NCI-H1048 (cell line): ENCODE measurements at places on chromosomes 5 and 9.
A peak's percentile ranks its signal among the peaks of the same experiment; 100 is the strongest.

DNA sequence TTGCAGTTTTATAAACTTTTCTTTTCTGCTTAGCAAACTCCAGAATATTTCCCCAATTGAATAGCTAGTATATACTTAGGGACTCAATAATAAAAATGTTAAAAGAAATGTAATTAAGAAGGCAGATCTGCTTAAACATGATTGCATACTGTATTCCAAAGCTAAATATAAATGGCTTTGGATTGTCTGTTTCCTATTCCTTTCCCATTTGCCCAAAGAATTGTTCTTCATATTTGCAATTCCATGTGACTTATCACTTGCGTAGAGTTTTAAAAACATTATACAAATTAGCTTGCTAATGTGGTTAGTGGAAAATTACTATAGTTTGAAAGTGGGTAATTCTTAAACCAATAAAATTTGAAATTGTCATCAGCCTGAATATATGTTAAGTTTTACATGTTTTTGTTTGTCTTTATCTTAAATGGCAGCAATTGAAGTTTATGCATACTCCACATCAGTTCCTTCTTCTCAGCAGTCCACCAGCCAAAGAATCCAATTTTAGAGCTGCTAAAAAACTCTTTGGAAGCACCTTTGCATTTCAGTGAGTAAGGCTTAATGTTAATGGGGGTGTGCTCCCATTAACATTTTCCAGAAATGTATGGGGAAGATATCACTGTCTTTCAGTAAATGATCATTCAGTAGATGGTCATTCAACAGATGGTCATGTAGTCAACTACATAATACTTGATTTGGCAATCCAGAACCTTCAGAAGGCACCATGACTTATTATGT is 161.2 kb downstream of the PARP8 start:
- DNase-seq, result no peak

DNA sequence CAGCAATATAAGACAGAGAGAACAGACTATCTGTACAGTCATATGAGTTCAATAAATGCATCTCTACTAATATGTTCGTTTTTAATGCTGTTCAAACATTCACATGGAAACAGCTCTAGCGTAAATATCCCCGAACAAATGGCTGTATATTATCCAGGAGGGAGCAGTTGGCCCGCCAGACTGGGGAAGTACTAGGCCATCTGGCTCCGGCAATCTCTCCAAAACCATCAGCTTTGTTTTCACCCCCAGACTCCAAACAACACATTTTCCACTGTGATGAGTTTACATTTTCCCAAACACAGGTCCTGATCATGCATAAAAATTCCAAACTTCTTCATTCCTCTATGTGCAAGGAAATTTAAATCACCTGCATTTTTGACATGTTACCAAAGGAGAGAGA is 8.7 kb downstream of the EBF1 start:
- no peak for DNase-seq

GRCh38 chr5:123156577-123157296 is 67.7 kb downstream of the PRDM6 start:
- DNase-seq, result no peak

GRCh38 chr5:147515269-147515668 is 5.4 kb upstream of the DPYSL3 start:
- no peak for DNase-seq

- DNase-seq, result no peak
These were observed 106.3 kb downstream of the TRIO start for GRCh38 chr5:14249258-14250082.

DNA sequence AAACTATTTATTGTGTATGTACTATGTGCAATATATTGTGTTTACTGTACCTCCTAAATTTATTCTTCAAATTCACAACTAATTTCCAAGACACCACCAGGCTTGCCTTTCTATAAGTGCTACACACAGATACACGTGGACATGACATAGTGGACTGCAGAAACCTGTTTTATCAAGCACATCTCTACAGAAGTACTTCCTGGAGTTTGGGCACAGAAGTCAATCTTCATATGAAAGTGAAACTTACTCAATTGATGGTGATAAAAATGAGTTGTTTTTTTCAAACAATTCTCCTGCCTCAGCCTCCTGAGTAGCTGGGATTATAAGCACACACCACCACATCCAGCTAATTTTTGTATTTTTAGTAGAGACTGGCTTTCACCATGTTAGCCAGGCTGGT is 57.6 kb downstream of the NLN start:
- DNase-seq, result no peak

- no peak for DNase-seq
These were observed 198.8 kb upstream of the EFNA5 start for GRCh38 chr5:107869438-107870115.

GRCh38 chr5:115457571-115457970 is 87.0 kb downstream of the FEM1C start:
- no peak for DNase-seq

- no peak for DNase-seq
These were observed 26.3 kb downstream of the PTGES2 start for GRCh38 chr9:128101231-128101661.

- DNase-seq, result no peak
These were observed 7.6 kb downstream of the ITK start for GRCh38 chr5:157188270-157188669.

- DNase-seq, result no peak
These were observed 8.1 kb downstream of the AK3 start for GRCh38 chr9:4732890-4733289.

DNA sequence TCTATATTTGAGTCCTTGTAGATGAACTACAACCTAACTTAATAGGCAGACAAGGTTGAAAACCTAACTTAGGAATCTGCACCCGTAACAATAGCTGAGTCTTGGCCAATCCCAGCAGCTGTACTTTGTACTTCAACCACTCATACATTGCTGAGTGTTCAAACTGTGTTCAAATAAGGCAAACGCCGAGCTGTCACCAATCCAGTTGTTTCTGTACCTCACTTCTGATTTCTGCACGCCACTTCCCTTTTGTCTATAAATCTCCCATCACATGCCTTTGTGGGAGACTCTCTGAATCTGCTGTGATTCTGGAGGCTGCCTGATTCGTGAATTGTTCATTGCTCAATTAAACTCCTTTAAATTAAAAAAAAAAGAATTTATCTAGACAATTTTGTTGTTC is 167.8 kb upstream of the TUT7 start:
- no peak for DNase-seq

GRCh38 chr9:77599492-77599891 is 48.6 kb downstream of the GNA14 start:
- DNase-seq, result no peak

- no peak for DNase-seq
These were observed 92.9 kb downstream of the RXRA start for GRCh38 chr9:134419000-134419683.

GRCh38 chr5:34611464-34612415 is 44.4 kb upstream of the RAI14 start:
- no peak for DNase-seq

- no peak for DNase-seq
These were observed 149.4 kb downstream of the GADD45G start for GRCh38 chr9:89754193-89754592.

- no peak for DNase-seq
These were observed 33.5 kb downstream of the SEMA4D start for GRCh38 chr9:89464300-89464901.

DNA sequence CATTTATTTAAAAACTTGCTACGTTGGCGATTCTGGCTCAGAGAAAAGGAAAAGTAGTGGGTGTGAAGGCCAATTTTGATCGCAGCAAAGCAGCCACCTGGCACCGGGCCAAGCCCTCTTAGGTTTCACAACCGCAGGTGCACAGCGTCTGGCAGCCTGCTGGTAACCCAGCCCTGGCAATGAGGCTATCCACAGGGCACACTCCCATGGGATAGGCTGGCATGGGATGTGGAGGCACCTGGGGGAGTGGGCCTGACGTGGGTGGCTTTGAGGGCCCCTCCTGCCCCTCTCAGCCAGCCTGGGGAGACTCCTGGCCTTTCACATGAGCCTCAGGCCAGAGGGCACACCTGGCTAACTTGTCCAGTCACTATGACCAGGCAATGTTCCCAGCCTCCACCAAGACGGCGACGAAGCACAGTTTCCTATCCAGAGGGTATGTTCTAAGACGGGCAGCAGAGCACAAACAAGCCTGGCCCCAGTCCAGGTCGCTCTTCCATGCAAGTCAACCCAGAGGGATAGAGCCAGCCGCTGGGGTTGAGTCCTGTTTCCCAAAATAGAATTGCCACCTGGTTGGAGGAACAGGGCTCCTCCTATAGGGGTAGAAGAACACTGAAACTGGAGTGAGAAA is 19.0 kb downstream of the CMBL start:
- DNase-seq, result peak; percentile 68

DNA sequence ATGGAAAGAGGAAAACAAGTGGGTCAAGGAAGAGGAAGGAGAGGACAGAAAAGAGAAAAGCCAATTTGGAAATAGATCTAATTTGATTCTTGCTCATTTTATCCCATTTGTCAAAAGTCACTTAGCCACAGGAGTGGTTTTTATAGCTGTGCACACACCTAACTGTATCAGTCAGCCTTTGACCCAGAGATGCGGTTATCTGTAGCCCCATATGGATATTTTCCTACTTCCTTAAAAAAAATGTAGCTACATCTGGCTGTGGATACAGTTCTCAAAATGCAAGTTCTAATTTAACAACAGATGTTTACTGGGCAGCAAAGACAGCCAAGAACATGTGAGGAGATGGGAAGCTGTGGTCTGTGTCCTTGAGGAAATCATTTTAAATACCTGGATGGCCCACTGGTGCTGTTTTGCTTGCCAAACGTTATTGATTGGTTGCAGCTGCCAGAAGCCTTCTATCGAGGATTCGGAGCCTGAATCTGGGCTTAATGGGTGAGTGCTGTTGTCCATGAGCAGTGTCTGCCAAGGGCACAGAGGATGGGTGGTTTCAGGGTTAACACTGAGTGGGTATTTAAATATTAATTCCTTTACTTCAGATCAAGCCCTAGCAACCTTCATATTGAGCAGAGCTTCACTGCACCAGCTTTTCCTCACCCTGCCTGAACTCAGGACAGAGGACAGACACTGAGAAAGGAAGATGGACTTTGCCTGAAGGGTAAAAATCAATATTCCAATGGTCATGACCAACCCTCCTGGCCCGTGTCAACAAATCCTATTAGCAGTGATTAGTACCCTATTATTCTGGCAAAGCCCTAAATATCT is 92.2 kb downstream of the APBA1 start:
- no peak for DNase-seq

- DNase-seq, result no peak
These were observed 7.8 kb upstream of the MSANTD3 start for GRCh38 chr9:100419166-100419565.

GRCh38 chr5:132096904-132097303 is 23.3 kb downstream of the CSF2 start:
- DNase-seq, result no peak

GRCh38 chr5:172740428-172741205 is 30.4 kb downstream of the DUSP1 start:
- DNase-seq, result no peak

- no peak for DNase-seq
These were observed 1.1 kb downstream of the HEXB start for GRCh38 chr5:74685979-74686631.

- DNase-seq, result no peak
These were observed 127.7 kb downstream of the ZDHHC21 start for GRCh38 chr9:14565352-14566016.

DNA sequence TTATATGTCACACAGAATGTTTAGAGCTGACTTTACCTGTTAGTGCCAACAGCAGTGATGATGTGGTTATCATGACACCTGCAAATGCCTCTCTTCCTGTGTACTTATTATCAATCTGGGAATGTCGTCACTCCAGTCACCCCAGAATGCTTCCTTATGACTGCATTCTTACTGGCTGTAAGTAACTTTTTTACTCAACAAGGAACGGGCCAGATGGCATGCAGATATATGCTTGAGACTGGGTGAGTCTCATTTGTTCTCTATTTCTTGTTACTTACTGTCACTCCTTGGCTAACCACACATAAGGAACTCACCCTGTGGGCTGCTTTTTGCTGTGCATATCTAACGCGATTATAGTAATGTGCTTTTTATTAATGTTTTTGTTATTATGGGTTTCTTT is 385.5 kb upstream of the MEF2C start:
- DNase-seq, result no peak

DNA sequence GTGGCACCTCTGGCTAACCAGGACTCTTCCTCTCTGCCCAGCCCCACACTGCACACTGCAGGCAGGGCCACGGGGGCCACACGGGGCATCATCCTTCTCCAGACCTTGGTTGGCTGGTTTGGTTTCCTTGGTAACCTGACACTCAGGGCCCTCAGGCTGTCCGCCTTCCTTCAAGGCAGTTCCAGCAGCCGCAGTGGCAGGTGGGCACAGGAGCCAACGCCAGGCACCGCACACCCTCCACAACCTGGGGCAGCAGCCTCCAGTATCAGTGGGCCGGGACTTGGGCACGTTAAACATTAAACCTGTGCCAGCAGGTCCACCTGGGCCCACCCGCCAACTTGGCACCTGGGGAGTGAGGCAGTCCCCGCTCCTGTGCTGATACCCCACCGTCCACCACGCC is 1.9 kb downstream of the NPDC1 start:
- no peak for DNase-seq

DNA sequence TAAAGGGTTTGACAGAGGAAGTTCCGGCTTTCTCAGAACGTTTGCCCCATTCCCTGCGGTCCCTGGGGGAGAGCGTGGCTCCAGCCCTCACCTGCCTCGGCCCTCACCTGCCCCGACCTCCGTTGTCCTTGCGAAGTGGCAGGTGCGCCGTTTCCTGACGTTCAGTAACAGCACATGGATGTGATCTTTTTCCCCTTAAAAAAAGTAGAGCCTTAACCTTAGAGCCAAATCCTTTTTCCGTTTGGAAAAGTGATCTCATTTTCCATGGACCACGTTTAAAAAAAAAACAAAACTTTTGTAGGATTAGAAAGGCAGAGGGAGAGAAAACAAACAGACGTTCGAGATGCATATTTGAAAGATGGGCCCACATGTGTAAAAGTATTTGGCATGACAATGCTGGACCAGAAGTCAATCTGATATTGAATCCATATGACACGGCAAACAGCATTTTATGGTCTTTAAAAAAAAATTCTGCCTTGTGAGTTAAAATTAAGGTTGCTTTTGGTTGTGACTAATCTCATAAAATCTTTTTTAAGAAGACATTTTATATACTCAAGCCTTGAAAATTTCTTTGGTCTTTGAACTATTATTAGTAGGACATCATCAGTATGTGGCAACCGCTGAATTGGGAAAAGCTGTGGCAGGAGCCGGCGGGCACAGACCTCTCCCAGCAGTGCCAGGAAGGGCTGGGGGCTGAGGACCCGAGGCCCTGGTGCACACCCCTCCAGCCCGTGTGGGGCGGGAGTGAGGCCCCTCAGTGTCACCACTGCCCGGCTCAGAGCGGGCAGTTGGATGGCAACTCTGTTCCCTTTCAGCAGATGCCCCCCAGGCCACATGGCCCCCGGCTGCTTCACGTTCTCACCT is 42.5 kb upstream of the EXOC3 start:
- no peak for DNase-seq
